ENCODE measurements at places on chromosomes 2 and 18. TPM values are rescaled to one million over a fixed set of nuclear protein-coding genes. Genes with fewer than 3 reads are reported as not detected.
A peak's percentile ranks its signal among the peaks of the same experiment; 100 is the strongest.

MARCHF4 gene
- 0.54 TPM for total RNA-seq

TXNDC2 gene
- not detected for total RNA-seq

RTN4 gene
- total RNA-seq: 394 TPM

TMEM200C gene
- not detected for total RNA-seq

CXCR1 gene
- total RNA-seq: not detected

LBH gene
- total RNA-seq: 2.4 TPM

LMAN1 gene
- 174 TPM for total RNA-seq

DSG2 gene
- total RNA-seq: 194 TPM

- H3K27me3 ChIP-seq: no peaks in the 10 kb centered on the region
- H3K27ac ChIP-seq: no peak overlapping the region
Measured at GRCh38 chr2:47002480-47003381, 87.1 kb upstream of the MCFD2 start.

GRCh38 chr2:32289165-32289999, 11.7 kb downstream of the YIPF4 start:
- H3K36me3 ChIP-seq: peaks cover 11% of the 10 kb centered on the region
- no peak overlapping the region for H3K4me3 ChIP-seq
- H3K4me1 ChIP-seq: peaks cover 18% of the 10 kb centered on the region
- peak overlapping the region; percentile 77 for H3K27ac ChIP-seq
- no peaks in the 10 kb centered on the region for H3K27me3 ChIP-seq

GRCh38 chr2:6780765-6781274, 84.9 kb downstream of the CMPK2 start:
- no peaks in the 10 kb centered on the region for H3K36me3 ChIP-seq
- H3K4me1 ChIP-seq: no peaks in the 10 kb centered on the region
- no peak overlapping the region for H3K27ac ChIP-seq
- H3K27me3 ChIP-seq: peaks cover 25% of the 10 kb centered on the region

DNA sequence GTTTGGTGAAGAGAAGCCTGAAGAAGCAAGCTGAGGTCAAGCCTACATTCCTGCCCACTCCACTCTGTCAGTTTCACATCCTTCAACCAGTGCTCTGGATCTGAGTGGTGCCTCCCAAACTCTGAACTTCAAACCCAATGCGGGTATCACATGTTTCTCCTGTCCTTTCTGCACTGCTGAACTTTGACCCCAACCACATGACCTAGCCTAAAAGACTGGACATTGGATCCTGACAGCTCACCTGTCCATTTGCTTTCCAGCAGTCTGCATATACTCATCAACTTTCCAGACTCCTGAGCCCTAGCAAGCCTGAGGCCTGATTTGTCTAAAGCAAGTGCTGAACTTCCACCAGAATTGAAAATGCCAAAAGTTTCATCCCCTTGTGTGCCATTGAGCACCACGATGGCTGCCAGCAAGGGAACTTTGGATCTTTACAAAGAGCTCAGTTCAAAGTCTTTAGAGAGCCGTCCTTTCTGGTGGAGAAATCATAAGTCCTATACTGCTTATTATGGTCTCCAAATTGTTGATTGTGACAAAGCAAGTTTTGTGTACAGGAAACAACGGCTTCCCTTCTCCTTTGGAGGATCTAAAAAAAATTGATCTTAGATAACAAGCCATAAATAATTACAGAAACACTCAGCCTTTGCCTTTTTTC, 37.6 kb upstream of the ITGA6 start:
- DNase-seq: no peak
- no peaks in the 10 kb centered on the region for H3K36me3 ChIP-seq
- no peak overlapping the region for H3K4me3 ChIP-seq
- no peak overlapping the region for H3K27ac ChIP-seq
- no peaks in the 10 kb centered on the region for H3K4me1 ChIP-seq

DNA sequence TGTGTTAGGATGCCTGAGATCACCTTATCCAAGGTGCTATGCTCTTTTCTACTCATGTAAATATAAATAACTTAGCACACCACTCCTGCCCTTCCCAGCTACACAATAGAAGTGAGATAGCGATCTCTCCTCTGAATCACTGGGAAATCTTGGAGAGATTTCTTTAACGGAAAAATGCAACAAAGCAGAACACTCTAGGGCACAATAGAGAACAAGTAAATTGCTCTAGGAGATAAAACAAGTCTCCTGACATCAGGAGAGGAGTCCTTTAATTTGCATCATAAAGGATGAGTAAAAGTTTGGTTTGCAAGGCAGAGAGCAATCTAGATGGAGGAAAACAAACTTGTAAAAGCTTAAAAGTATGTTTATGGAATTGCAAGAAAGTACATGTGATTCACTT, 224.1 kb downstream of the PAX3 start:
- DNase-seq: no peak
- H3K27ac ChIP-seq: no peak overlapping the region
- H3K27me3 ChIP-seq: peaks cover 57% of the 10 kb centered on the region
- H3K4me3 ChIP-seq: no peak overlapping the region
- no peaks in the 10 kb centered on the region for H3K36me3 ChIP-seq
- H3K4me1 ChIP-seq: no peaks in the 10 kb centered on the region

DNA sequence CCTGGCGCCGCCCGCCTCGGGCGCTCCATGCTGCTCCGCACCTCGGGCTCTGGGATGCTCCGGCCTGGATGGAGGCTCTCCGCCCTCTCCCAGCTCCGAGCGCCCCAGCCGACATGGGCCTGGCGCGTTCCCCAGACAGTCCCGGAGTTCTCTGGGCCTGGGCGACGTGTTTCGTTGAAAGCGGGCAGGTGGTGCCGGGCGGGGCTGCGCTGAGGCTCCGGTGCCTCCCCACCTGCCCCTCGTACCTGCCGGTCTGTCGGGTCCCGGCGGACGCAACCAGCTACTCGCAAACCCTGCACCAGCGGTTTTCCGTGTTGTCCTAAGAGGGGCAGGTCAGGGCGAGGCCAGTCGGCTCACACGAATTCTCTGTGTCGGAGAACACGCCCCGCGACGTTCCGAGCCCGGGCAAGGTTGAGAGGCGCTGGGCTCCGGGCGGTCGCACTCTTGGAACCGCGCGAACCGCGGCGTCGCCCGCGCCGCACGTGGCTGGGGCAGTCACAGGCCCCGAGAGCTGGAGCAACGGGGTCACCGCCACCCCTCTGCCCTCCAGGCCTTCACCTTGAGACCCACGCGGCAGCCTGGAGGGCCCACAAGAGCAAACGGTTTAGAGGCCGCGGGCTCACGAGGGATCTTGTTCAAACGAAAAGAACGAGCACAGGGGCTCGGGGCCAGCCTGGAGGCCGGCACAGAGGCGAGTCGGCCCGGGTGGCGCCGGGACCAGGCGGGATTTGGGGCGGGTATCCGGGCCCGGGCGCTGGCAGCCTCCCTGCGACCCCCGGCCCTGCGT, 4.2 kb upstream of the SIX2 start:
- H3K27ac ChIP-seq: no peak overlapping the region
- H3K36me3 ChIP-seq: peaks cover 13% of the 10 kb centered on the region
- H3K4me3 ChIP-seq: no peak overlapping the region
- peaks cover 85% of the 10 kb centered on the region for H3K27me3 ChIP-seq

- no peaks in the 10 kb centered on the region for H3K36me3 ChIP-seq
- no peak for DNase-seq
- no peaks in the 10 kb centered on the region for H3K4me1 ChIP-seq
- no peaks in the 10 kb centered on the region for H3K27me3 ChIP-seq
- no peak overlapping the region for H3K27ac ChIP-seq
- H3K4me3 ChIP-seq: no peak overlapping the region
Measured at GRCh38 chr2:6492573-6492972, 373.1 kb downstream of the CMPK2 start.

DNA sequence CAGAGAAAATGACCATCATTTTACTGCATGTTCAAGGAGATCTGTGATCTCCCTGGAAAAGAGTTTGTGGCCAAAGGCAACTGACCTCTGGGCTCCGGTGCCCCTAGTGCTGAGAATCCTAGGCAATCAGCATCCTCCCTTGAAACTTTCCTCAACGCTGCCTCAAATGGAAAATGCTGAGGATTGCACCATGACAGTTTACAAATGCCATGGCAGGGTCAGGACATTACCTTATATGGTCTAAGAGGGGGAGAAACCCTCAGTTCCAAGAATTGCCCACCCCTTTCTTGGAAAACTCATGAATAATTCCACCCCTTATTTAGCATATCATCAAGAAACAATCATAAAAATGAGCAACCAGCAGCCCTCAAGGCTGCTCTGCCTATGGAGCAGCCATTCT, 48.3 kb downstream of the ALPK2 start:
- DNase-seq: no peak
- H3K4me1 ChIP-seq: peaks cover 15% of the 10 kb centered on the region
- H3K4me3 ChIP-seq: no peak overlapping the region
- no peak overlapping the region for H3K27ac ChIP-seq
- no peaks in the 10 kb centered on the region for H3K27me3 ChIP-seq

- H3K36me3 ChIP-seq: peaks cover 12% of the 10 kb centered on the region
- no peaks in the 10 kb centered on the region for H3K4me1 ChIP-seq
- no peak overlapping the region for H3K4me3 ChIP-seq
- no peaks in the 10 kb centered on the region for H3K27me3 ChIP-seq
Measured at GRCh38 chr2:178506524-178506923, 26.3 kb downstream of the PLEKHA3 start.

- no peak overlapping the region for H3K27ac ChIP-seq
- no peaks in the 10 kb centered on the region for H3K36me3 ChIP-seq
- no peaks in the 10 kb centered on the region for H3K4me1 ChIP-seq
- no peaks in the 10 kb centered on the region for H3K27me3 ChIP-seq
- no peak for DNase-seq
- H3K4me3 ChIP-seq: no peak overlapping the region
Measured at GRCh38 chr2:30960213-30960612, 153.0 kb upstream of the CAPN13 start.

GRCh38 chr18:31610286-31611205, 18.9 kb downstream of the TTR start:
- H3K4me1 ChIP-seq: peaks cover 5% of the 10 kb centered on the region
- H3K4me3 ChIP-seq: no peak overlapping the region
- H3K36me3 ChIP-seq: no peaks in the 10 kb centered on the region
- no peak overlapping the region for H3K27ac ChIP-seq
- peak; percentile 31 for DNase-seq

DNA sequence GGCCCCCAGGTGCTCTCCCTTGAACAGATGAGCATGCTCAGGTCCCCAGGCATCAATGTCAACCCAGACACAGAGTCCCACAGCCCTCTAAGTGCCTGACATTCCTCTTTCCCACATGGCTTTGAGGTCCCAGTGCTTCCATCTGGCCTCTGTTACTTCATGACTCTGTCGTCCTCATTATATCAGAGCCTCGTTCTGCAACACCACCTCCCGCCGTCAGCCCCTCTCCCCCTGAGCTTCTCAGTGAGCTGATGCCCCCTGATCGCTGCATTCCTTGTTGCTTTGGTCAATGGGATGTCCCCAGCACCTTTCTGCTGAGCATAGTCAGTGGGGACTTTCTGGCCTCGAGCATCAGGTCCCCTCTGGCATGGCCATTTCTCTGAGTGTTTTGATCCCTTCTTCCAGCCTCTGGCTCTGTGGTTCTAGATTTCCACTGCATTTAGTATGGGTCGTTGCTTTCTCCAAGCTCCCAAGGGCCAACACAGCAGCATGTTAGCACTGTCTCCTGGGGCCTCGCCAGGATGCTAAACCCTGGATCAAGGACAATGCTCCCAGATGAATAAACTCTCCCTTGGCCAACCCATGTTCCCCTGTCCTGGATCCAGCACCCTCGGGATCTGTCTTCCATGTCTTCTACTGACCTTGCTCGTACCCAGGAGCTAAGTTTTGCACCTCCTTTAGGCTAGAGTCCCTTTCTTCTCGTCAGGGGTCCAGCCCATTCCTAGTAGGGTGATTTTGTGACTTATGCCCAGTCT, 143.2 kb upstream of the TWIST2 start:
- no peaks in the 10 kb centered on the region for H3K4me1 ChIP-seq
- no peak overlapping the region for H3K4me3 ChIP-seq
- H3K36me3 ChIP-seq: no peaks in the 10 kb centered on the region
- H3K27ac ChIP-seq: no peak overlapping the region
- no peak for DNase-seq
- peaks cover 53% of the 10 kb centered on the region for H3K27me3 ChIP-seq

GRCh38 chr2:62723253-62723652, 17.7 kb downstream of the EHBP1 start:
- no peaks in the 10 kb centered on the region for H3K27me3 ChIP-seq
- peaks cover 13% of the 10 kb centered on the region for H3K36me3 ChIP-seq
- H3K4me1 ChIP-seq: peaks cover 47% of the 10 kb centered on the region
- H3K27ac ChIP-seq: no peak overlapping the region
- no peak for DNase-seq

DNA sequence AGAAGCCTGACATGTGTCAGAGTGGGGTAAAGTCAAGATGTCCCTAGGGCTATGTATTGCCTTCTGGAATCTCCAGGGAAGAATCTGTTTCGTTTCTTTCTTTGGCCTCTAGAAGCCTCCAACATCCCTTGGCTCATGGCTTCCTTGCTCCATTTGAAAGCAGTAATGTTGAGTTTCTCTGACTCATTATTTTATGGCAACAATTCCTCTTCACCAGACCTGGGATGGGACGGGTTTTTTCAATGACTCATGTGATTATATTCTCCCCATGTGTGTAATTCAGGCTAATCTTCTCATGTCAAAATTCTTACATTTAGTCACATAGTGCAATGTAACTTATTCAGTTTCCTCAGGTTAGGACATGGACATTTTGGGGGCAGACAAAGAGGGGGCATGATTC, 1038.6 kb downstream of the CBLN2 start:
- DNase-seq: no peak
- H3K4me3 ChIP-seq: no peak overlapping the region
- H3K4me1 ChIP-seq: no peaks in the 10 kb centered on the region
- H3K27me3 ChIP-seq: no peaks in the 10 kb centered on the region
- no peak overlapping the region for H3K27ac ChIP-seq

DNA sequence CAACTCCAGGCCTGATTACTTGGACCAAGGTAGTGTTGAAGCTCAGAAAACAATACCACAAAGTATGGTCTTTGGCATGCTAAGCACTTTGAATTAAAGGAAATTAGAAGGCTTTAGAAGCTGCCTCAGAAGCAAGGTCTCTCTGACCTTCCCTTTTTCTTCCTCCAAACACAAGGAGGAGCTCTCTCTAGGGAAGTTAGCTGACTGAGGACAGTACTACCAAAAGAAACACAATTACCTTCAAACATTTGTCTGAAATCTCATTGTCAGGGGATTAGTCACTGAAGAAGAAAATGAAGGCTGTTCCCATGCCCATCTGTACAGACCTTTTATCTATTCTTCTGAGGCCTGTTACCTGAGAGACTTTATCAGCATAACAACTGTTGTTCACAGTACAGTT, 279.3 kb downstream of the CDH20 start:
- no peak overlapping the region for H3K27ac ChIP-seq
- no peaks in the 10 kb centered on the region for H3K36me3 ChIP-seq
- H3K4me1 ChIP-seq: peaks cover 4% of the 10 kb centered on the region
- H3K27me3 ChIP-seq: no peaks in the 10 kb centered on the region
- no peak overlapping the region for H3K4me3 ChIP-seq
- DNase-seq: no peak

DNA sequence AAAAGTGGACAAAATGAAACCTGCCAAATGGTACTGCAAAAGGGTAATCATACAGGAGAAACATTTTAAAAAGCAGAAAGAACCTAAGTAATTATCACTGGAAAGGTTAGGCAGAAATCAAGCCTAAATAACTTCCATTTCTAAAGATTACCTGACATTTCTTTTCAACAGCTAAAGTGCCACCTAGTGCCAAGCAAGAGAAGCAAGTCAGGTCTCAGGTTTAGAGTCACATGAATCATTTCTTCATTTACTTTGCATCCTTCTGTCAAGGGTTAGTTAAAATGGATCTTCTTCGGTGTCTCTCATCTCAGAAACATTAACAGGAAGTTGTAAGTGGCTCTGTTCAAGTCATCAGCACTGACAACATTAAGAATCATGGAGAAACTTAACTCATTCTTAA, 90.3 kb downstream of the AKAIN1 start:
- no peaks in the 10 kb centered on the region for H3K36me3 ChIP-seq
- no peak overlapping the region for H3K27ac ChIP-seq
- no peak overlapping the region for H3K4me3 ChIP-seq
- DNase-seq: no peak
- no peaks in the 10 kb centered on the region for H3K4me1 ChIP-seq
- no peaks in the 10 kb centered on the region for H3K27me3 ChIP-seq
